ENCODE measurements at places on chromosomes 3 and 15.

DNA sequence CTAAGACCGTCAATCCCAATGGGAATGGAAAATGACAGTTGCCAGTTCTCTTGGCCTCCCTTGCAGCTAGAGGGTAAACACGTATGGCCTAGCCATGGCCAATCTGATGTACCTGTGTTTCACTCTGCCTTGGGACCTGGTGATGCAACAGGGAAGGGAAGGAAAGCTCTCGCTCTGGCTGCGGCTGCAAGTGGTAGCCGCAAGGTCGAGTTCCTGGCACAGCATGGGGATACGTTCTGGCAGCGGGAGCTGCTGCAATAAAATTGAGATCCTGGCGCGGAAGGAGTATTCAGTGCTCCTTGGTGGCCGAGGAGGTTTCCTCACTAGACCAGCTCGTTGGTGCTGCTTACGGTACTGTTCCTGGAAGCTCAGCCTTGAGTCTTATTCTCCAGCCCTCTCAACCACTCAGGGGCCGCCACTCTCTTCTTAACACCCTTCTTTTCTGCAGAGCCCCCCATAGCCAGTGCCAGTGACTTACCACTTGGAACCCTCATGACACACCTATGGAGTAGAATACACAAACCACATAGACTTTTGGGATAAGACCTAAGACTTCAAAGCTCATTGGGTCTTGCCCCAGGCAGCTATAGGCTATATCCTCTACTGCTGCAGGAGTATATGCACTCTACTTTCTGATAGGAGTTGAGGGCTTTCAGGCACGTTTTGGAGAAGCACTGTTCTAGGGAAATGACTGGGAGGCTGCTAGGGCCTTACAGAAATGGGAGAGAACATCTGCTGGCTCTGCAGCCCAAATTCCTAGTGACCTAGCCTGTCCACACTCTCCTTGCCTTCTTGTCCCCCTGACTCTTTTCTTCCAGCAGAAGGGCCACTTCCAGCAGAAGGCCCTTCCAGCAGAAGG is 2.7 kb downstream of the KY start:
- no peak for DNase-seq

DNA sequence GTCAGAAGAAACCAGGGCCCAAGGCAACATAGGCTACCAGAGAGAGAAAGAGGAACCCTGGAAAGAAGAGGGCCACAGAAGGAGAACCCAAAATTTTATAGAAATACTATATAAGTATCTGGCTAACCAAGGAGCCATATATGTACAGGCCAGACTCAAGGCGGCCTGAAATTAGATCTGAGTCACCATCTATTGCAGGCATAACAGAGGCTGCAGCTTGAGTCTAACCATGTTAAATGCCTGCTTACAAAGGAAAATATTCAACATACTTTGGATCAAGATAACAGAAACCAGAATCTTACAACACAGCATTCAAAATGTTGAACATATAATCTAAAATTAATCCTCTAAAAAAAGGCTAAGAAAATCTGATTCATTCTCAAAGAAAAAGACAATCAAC is 23.1 kb downstream of the IGSF11 start:
- no peak for DNase-seq

DNA sequence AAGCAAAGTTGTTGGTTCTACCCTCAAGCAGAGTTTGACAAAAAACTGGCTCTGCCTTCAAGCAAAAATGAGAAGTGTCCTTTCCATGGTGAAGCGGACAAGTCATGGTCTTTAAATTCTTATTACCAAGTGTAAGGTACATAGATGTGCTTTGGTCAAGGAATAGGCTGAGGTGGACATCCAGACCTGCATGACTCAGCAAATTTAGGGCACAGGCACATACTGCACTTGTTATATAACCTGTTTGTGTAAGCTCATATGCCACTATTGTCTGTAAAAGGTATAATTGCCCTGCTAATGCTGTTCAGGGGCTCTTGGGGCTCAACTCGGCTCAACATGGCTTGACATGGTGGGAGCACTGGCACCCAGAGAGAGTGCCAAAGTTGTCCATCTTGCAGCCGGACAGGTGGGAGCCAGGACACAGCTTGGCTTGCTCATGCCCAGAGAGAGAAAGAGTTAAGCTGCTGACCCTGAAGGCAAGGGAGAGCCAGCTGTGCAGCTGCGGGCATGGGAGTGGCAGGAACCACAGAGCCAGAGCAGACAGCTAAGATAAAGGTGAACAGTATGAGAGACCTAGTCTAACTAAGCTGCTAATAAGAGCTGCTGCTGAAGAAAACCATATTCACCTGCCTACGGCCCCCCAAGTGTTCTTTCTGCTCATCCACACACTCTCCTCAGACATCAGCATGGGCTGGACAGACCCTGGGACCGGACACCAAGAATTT is 17.7 kb downstream of the MCCC1 start:
- no peak for DNase-seq

- DNase-seq = no peak
These were observed 198.2 kb downstream of the SSR3 start for GRCh38 chr3:156356537-156357363.

- DNase-seq = peak; percentile 81
These were observed 165.8 kb downstream of the GOLIM4 start for GRCh38 chr3:167929968-167930367.

GRCh38 chr3:59580499-59580898 is 530.7 kb upstream of the CFAP20DC start:
- DNase-seq = no peak

DNA sequence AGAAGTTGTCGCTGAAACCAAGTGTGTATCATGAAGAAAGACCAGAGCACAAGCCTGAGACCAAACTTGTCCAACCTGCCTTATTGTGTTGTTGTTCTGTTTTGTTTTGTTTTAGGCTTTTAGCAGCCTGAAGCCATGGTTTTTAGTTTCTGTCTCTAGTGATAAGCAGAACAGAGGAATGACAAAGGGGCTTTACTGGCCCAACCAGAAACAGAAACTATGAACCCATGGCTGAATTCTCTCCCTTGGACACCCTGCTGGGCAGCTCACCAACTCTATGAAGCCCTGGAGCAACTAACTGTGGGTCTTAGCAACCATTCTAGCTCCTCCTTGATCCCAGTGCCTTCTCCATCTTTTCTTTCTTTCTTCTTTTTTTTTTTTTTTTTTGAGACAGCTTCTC is 30.3 kb downstream of the HCLS1 start:
- no peak for DNase-seq

GRCh38 chr3:54954022-54954421 is 26.2 kb upstream of the LRTM1 start:
- DNase-seq = no peak

GRCh38 chr3:120341658-120342346 is 7.4 kb downstream of the LRRC58 start:
- DNase-seq = no peak

DNA sequence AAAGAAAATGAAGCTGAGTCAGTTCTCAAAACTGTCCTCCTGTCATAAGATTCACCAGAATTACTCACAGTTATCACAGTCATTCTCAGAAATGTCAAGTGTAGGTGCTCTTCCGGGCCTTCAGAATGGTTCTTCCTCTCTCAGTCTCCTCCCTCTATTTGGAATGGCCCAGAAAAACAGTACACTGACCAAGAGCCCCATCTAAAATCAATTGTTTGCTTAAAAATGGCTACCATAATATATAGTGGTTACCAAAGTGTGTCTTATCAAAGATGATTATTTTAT is 99.8 kb downstream of the MECOM start:
- no peak for DNase-seq

DNA sequence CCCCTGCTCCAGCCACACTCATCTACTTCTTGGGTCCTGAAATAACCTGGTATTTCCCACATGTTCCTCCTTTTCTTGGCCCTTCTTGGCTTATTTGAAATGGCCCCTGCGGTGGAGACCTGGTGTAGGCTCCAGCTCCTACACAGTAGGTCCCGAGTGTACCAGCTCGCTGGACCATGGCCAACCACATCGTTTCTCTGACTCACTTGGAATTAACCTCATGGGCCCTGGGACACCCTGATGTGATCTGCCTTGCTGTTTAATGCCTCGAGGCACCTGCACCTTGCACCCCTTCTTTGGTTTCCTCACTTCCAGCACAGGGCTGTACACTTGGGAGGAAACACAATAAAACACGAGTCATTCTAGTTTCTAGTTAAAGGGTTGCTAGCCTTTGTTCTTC is 60.3 kb downstream of the FEM1B start:
- no peak for DNase-seq

GRCh38 chr3:146403792-146404191 is 65.6 kb downstream of the PLSCR2 start:
- no peak for DNase-seq

GRCh38 chr15:99502182-99502581 is 63.6 kb upstream of the MEF2A start:
- DNase-seq = no peak

- no peak for DNase-seq
These were observed 140.0 kb upstream of the MLF1 start for GRCh38 chr3:158430968-158431367.

DNA sequence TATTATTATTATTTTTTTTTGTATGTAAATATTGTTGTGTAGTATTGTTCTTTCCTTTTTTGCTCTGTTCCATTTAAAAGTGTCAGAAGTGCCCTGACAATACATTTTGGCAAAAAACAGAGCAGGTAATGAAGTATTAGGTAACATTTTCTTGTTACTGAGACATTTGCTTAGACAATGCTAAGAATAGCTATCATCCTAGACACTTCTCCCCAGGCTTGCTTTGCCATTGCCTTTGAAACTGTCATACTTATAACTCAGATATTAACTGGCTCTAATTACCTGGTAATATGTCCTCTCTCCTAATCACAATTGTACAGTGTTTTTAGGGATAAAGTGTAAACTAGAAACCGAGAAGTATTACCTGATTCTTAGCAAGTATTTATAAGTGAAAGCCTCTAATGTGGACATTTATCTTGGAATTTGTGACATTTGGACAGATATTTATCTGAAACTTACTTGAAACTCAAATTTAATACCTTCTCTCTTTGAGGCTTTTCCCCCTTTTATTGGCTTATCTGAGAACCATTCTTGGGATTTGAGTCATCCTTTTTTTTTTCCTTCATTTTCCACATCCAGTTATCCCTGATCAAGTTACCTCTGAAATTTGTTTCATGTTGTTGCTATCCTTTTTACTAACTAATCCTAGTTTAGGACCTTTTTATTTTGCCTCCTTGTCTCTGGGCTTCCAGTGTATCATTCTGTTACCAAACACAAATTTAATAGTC is 13.1 kb downstream of the ARIH1 start:
- no peak for DNase-seq

DNA sequence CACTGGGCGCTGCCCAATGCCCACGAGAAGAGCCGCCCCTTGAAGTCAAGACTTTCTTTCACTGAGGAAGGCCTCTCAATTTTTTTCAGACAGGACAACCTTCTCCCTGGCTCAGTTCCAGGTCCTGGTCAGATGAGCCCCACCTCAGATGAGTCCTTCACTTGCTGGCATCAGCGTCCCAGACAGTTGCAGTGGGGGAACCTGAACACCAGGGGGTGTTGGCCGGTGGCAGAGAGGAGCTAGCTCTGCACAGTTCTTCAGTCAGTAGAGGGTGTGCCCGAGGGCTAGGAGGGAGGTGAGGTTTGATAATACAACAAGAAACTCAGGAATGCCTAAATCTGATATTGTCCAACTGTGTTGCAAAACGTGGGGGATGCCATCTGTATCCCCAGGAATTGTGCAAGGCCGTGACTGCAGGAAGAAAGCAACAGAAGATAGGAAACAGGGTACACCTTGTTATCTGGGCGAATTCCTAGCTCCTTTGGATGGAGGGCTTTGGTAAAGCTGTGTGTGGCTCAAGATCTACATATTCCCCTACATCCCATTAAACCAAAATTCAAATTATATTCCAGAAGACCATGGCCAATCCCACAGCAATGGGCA is 34.3 kb downstream of the CCR3 start:
- peak; percentile 18 for DNase-seq

GRCh38 chr15:78065973-78066946 is 11.3 kb downstream of the TBC1D2B start:
- peak; percentile 35 for DNase-seq

DNA sequence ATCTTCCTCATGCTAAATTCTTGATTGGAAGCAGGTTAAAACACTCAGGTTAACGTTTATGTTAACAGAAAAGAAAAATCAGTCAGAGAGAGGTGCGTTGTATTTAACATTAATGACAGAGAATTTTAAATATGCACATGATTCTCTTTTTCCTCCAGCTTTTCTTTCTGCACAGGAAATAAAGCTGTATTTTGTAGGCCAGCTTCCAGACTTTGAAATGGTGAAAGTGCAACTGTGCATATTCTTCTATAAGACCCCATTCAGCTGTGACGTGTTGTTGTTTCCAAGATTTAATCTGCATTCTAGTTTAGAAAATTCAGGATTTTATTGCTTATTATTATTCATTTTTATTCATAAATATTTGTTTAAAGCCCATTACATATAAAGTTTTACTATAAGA is 11.8 kb downstream of the MBNL1 start:
- no peak for DNase-seq

- DNase-seq = peak; percentile 14
These were observed 329.7 kb upstream of the NECTIN3 start for GRCh38 chr3:110741891-110742290.

GRCh38 chr15:66868918-66869317 is 166.9 kb downstream of the SMAD6 start:
- DNase-seq = no peak

GRCh38 chr15:80689716-80690115 is 5.4 kb upstream of the ABHD17C start:
- DNase-seq = no peak

DNA sequence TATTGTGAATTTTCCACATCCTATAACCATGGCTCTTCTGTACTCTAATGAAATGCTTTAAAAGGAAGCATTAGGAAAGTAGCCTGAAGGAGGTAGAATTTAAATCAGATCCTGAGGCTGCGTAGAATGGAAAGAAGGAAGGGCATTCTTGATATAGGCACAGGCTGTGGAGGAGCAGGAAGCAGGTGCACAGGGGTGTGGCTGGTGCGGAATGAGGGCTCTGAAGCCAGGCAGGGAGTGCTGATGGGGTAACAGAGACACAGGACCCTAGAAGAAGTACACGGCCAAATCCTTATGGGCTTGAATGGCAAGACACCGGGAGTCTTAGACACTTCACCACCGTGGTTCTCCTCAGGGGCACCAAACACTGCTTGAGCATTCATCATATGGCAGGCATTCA is 97.0 kb downstream of the MYLK start:
- no peak for DNase-seq

- no peak for DNase-seq
These were observed 8.2 kb upstream of the C3orf38 start for GRCh38 chr3:88141458-88142083.

DNA sequence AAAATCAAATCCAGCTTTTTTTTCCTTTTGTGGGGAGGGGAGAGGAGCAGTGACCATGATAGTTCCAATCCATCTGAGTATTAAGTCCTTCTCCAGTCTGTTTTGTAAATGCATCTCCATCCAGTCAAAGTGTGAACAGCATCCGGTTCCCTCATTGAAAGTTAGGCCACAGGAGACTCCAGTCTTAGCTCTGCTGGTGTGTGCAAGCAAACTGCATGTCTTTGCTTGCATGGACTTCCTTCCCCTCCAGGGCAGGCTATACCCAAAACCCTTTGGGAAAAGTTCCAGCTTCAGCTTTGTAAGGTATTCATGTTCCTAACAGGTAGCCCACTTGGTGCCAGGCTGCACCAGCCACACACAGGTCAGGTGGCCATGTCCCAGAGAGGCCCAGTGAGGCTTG is 3.1 kb upstream of the MAN2C1 start:
- DNase-seq = no peak
